ENCODE measurements at places on chromosomes 11 and 22.

- DNase-seq, result peak; percentile 64
Measured at GRCh38 chr11:4636962-4637661, at the start of gene OR51D1. OR51D1 (plus strand) TSS chr11:4637477; CDS start chr11:4639791, 2,314 bp downstream.

- DNase-seq, result no peak
Measured at GRCh38 chr11:91921974-91922373, 302.6 kb upstream of the FAT3 start.

DNA sequence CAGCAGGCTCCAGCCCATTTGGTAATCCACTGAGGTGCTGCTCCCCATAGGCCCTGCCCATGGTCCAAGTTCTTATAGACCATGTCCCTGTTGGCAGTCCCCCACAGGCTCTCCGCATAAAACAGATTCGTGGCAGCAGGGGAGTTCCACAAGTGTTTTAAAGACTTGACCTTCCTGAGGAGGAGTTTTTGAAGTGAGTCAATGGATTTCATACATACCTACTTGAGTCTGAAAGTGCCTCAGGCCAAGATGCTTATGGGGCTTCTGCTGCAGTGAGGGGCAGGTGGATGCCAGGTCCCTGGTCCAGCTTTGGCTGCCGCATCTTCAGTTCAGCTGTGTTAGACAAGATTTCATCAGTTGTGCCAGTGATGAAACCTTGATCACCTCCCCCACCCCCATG, 43.3 kb downstream of the CABIN1 start:
- no peak for DNase-seq

DNA sequence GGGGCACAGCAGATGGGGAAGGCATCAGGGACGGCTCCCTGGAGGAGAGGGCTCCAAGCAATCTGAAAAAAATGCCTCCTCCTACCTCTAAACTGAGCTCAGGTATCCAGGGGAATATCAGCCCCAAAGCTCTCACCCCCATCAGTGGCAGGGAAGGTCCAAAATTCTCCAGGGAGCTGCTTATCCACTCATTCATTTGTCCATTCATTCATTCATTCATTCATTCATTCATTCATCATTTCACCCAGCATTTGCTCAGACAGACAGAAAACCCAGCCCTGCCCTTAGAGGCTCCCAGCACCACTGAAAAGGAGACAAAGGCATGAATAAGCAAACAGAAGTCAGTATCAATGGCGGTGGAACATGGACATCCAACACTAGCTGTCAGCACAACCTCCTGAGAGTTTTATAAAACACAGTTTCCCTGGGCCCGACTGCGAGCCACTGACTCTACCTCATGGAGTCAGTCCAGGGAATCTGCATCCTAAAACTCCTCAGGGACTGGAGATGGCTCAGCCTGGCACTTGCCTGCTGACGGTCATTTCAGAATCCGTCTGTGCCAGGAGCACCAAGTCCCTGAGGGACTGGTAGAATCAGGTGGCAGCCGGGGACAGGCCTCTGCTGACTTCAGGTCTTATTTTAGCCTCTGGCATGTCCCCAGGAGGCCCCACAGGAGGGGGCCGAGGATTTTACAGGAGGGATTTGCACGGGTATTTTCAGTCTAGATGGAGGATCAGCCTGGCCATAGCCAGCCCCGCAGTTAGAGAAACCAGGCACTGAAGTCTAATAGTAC, 164.6 kb downstream of the MN1 start:
- no peak for DNase-seq

Measured in T-helper 17 cell (primary cell).